GM12892 (cell line): ENCODE measurements at places on chromosomes 16 and 17.
A peak's percentile ranks its signal among the peaks of the same experiment; 100 is the strongest.

- DNase-seq: no peak
Measured at GRCh38 chr17:17077861-17078732, 35.8 kb downstream of the MPRIP start.

DNA sequence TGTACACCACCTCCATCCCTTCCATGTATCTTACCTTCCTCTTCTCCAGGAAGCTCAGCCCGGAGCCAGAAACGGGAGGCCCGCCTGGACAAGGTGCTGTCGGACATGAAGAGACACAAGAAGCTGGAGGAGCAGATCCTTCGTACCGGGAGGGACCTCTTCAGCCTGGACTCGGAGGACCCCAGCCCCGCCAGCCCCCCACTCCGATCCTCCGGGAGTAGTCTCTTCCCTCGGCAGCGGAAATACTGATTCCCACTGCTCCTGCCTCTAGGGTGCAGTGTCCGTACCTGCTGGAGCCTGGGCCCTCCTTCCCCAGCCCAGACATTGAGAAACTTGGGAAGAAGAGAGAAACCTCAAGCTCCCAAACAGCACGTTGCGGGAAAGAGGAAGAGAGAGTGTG, 756 bp upstream of the MVP start:
- DNase-seq: no peak

GRCh38 chr16:27259710-27260109, 8.9 kb downstream of the NSMCE1 start:
- DNase-seq: no peak

DNA sequence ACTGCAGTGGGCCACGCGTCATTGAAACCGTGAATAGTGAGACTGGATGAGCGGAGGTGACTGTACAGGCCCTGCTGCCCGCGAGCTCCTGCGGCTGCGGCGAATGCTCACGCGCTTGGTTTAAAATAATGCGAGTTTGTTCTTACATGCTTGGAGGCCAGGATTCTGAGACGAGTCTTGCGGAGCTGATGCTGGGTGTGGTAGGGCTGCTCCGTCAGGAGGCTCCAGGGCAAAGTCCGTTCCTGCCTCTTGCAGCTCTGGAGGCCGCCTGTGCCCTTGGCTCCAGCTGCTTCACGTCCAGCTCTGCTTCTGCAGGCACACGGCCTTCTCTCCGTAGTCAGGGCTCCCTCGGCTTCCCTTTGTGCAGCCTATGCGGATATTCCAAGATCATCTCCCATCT, 9.5 kb downstream of the ACSF3 start:
- DNase-seq: no peak

DNA sequence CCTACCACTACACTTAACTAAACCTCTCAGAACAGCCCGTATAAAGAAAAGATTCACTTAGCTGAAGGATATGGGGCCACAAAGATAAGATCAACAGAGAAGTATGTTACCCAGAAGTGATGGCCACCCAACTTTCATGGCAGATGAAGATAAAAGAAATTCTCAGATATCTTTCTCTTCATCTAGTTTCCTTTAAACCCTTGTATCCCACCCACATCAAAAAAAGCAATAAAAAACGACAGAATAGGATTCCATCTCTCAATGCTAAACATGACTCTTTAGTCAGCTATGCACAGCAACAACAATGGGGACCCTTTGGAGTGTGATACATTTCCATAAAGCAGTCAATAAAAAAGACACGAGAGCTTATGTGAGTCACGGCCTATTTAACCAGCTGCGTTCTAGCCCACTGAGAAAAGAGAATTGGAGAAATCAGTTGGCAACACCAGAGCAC, 86.6 kb downstream of the SNX11 start:
- no peak for DNase-seq

DNA sequence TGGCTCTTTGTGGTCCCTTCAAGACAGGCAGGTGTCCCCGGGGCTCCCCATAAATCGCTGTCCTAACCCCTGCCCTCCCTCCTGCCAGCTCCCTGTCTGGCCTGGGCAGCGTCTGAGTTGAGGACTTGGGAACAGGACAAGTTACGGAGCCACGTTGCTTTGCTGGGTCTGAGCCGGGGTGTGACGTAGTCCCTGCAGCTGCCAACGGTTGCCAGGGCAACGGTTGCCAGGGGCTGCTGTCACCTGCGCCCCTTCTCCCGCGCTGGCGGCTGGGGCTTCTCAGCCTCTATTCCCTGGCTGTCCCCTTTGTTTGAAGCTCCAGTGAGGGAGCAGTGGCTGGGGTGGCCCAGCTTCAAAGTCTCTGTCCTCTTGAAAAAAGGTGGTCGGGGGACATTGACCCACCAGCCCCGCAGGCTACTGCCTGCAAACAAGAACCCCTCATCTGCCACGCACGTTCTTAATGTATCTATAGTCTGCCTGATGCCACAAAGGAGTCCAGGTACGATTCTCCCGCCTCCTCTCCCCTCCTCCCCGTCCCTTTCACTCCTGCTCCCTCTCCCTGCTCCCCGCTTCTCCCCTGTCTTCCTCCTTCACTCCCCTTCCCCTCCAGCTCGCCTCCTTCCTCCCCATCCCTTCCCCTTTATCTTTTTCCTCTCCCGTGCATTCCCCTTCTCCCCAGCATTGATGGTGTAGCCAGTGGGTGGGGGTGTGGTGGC, 10.9 kb downstream of the ADGRG1 start:
- no peak for DNase-seq

DNA sequence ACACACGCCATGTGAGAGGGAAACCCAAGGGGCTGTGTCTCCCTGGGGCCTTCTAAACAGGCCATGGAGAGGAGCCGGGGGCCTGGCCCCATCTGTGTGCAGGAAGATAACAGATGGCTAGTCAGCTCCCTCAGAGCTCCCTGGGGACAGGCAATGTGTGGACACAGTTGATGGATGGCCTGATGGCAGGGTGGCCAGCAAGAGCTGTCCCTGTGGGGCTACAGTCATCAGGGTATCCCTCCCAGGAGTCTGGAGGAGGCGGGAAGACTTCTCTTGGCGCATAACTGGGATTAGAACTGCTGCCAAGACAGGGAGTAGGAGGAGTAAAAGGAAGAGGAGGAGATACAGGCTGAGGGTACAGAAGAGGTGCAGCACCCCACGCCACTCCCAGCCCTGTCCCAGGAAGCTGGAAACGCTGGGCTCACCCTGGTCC, 17.3 kb downstream of the MYO18A start:
- no peak for DNase-seq

- no peak for DNase-seq
Measured at GRCh38 chr16:9836118-9836736, 346.0 kb downstream of the GRIN2A start.

GRCh38 chr16:86974120-86974519, 343.1 kb downstream of the C16orf95 start:
- no peak for DNase-seq

DNA sequence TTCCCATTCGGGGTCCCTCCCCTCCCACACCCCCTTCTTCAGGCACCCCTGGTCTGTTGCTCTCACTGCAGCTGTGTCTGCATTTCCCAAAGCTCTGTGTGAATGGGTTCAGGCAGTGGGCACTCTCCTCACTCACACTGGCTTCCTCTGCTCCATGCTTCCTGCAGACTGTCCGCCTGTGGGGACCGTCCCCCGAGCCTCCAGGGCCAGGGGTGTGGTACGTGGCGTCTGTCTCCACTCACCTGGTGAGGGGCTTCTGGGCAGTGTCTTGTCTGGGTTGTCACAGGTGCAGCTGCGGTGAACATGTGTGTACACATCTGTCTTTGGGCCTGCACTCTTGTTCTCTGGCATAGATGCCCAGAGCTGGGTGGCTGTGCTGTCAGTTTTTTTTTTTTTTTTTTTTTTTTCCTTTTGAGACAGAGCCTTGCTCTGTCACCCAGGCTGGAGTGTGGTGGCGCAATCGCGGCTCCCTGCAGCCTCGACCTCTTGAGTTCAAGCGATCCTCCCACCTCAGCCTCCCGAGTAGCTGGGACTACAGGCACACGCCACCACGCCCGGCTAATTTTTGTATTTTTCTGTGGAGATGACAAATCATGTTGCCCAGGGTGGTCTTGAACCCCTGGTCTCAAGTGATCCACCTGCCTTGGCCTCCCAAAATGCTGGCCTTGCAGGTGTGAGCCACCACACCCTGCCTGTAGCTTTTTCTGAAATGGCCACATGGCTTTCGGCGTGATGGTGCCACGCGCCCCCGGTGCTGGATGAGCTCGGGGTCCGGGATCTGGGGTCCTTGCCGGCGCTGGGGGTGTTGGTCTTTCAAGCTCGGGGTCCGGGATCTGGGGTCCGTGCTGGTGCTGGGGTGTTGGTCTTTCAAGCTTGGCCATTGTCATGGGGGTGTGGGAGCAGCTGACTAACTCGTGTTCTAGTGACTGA, 56.5 kb upstream of the ZNF750 start:
- no peak for DNase-seq

- DNase-seq: no peak
Measured at GRCh38 chr17:8611137-8611536, 19.4 kb downstream of the MYH10 start.

DNA sequence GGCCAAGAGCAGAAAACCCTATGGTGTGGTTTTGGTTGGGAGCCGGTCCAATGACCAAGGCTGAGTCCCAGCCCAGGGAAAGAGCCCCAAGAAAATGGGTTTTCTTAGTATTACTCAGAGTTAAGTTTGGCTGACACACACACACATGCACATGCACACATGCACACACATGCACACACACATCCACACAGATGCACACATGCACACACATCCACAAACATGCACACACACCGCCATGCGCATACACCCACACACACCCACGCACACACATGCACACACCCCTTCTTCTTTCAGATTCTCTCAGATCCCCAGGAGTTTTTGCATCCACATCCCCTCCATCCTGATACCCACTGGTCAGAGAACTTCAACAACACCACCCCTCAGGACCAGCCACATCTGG, 9.1 kb downstream of the ABCC12 start:
- no peak for DNase-seq

DNA sequence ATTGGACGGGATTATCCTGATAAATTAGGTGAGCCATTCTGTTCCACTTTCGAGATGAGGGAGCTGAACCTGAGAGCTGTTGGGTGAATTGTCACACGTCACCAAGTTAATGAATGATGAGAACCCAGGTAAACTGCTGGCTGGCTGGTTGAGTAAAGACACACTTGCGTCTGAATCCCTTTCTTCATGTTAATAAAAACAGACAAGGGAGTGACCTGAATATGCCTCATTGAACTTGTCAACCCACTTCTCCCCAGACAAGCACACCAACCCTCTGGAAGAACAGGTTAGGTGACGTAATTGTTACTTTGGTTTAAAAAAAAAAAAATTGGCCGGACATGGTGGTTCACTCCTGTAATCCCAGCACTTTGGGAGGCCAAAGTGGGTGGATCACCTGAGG, 400.9 kb upstream of the CDH5 start:
- DNase-seq: no peak

DNA sequence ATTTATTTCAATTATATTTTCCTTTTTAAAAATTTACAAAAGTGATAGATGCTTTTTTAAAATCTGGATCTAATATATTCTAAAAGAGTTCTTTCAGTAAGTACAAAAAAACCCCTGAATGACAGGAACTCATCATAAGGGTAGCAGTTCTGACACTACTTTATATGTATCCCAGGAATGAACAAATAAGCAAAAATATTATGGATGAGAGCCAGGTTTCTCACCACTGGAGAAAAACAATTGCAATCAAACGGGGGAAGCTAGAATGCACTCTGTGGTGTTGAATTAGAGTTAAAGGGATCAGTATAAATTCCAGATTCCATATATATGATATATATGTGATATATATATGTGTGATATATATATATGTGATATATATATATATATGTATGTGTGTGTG, 23.2 kb upstream of the NDRG4 start:
- DNase-seq: no peak

DNA sequence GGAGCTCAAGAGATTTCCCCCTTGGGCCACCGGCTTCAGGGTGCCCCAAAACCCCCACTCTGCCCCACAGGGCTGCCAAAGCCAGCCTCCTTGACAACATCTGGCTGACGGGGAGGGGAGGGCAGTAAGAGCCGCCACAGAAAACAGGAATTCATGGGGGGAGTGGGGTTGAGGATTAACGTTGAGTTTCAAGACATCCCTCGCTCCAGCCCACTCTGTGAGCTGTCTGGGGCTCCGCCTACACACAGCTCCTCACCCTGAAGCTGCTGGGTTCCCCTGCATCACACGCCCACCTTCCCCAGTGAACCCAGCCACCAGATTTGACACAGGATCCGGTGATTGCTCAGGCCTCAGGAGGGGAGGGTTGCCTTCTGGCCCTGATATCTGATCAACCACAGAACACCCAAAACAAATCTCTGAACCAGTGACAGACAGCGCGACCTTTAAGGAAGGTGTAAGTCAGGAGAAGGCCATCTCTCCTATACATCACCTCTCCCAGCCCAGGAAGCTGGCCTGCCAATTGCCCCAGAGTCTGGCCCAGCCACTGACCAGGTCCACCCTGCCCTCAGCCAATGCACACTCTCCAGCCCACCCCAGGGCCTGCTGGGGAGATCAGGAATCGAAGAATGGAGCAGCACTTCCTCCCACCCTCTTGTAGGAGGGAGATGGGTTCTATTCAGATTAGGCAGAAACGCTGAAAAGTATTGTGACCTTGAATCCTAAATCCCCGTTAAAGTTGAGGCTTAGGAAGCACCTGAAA, 132.1 kb downstream of the CLEC16A start:
- peak; percentile 74 for DNase-seq

GRCh38 chr17:3740611-3741073, 16.9 kb downstream of the HASPIN start:
- DNase-seq: no peak

DNA sequence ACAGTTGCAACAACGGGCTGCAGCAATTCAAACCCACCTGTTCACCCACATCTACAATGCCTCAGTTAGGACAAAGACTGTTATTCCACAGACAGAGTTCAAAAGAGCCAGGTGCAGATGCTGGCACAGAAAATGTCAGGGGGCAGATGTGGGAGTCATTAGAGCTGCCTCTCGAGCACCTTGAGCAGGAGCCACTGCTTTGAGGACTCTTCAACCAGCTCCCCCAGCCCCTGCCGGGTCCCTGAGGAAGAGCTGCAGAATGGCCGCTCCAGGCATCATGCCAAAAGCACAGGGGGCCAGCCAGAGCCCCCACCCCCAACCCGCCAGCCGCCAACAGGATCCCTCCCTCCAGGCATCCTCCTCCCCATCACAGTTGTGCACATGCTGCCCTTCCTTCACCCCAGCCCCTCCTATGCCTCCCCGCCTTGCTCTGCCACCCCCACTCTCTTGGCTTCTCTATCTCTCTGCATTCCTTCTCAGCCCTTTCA, 20.8 kb downstream of the C17orf67 start:
- DNase-seq: no peak
